ENCODE measurements at places on chromosomes 11 and 22.

DNA sequence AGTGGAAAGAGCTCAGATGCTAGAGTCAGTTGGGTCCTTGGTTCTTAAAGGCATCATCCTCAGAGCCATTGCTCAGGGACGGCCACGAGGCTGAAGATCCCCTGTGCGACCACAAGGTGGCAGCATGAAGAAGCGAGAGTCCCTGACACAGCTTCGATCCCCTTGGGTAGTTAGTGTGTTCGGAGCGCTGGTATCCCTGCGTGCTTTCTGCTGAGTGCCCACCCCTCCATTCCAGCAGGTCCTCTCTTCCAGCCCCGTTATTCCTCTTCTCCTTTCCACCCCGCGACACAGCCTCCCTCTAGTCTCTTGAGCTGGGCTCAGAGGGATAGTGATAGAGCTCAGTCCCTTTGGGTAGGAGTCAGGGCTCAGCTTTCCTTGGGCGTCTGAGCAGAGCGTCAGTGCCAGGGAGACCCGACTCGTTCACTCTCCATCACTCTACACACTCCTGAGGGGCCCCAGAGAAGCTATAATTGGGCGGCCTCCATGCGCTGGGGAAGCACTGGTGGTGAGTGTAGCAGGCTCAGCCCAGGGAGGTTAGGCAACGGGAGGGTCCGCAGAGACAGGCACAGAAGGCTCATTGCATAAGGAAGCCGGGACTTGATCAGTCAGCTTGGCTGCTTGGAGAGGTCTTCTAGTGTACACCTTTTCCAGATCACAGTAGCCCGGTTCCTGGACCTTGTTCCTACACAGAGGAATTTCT is at the start of gene OR51D1:
OR51D1 (plus strand) TSS at position 516 of the 700 bp plus-strand sequence. CDS start 2,314 bp downstream, outside the sequence.
- peak; percentile 46 for DNase-seq

- DNase-seq = no peak
Measured at GRCh38 chr11:134527382-134528243, 115.6 kb upstream of the B3GAT1 start.

- DNase-seq = no peak
Measured at GRCh38 chr11:117696540-117696939, 100.5 kb downstream of the DSCAML1 start.

DNA sequence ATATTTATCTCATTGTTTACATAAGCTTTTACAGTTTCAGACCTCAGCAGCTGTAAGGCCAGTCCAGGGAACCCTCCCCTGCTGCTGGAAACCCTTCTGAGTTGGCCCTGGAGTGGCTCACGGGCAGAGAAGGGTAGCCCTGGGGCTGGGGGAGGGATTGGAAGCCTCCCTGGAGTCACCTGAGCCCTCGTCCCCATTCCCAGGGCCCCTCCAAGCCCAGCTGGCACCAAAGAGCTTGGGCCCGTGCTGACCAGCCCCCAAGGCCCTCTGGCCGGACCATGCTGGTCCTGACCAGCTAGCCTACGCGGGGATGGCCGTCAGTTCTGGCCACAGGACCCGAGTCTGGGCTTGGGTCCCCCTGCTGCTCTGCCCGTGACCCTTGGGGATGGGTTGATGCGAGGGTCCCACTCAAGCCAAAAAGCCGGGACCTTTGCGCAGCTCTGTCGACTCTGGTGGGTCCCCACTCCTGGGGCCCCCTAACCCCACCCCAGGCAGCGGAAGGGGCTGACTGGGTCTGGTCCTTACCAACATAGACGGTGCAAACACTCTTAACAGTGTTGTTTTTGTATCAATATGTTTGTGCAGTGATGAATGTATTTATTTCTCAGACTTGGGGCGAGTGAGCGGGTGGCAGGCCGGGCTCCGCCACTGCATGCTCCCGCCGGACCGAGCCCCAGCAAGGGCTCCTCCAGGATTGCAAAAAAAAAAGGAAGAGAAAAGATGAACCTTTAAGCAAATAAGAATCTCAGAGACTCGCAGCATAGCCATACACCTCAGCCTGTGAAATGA is 17.5 kb upstream of the TMEM191C start:
- DNase-seq = no peak

DNA sequence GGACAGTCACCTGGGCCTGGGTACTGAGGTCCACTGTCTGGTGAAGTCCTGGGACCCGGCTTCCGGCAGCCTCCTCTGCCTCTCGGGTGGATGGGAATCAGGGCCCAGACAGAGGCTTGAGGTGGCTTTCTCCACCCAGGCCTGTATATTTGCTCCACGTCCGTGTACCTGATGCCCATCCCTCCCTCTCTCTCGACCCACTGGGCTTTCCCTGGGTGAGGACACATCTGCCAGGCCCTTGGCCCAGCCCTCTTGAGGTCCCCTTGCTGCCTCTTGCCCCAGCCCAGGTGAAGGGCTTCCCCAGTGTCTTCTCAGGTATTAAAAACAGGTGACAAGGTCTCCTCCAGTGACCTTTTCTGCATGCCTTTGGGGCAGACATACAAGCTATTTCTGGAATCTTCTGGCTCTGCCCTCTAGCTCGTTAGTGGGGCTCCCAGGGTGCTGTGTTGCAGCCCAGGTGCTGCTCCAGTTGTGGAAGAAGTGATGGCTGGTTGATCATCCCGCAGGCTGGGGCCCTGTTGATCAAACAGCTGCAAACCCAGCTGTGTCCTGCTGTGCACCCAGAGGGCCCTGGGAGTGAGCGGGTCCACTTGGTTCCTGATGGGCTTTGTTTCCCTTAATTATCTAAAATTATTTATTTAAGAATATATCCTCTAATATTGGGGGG is 25.5 kb upstream of the ACR start:
- DNase-seq = no peak

- no peak for DNase-seq
Measured at GRCh38 chr22:20389288-20389687, 4.7 kb upstream of the ZNF74 start.

- DNase-seq = no peak
Measured at GRCh38 chr22:17380359-17381087, 11.3 kb downstream of the CECR2 start.

DNA sequence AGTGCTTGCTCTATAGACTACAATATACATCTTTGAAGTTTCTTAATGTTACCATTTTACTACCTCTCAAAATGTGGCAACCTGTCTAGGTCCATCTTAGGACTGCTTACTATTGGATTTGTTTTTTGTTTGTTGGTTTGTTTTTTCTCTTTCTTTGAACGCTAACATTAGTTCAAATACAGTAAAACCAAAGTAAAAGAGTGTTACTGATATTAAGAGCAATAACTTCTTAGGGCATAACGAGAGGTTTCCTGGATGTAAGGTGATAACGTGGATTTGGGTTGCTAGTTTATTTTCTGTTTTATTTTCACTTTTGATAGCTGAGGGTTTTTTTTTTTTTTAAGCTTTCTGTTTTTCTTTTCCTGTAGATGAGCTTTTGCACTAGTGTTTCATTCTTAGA is 43.6 kb downstream of the TMEM135 start:
- no peak for DNase-seq
